NB4 (cell line): ENCODE measurements at places on chromosomes 4 and X.

DNA sequence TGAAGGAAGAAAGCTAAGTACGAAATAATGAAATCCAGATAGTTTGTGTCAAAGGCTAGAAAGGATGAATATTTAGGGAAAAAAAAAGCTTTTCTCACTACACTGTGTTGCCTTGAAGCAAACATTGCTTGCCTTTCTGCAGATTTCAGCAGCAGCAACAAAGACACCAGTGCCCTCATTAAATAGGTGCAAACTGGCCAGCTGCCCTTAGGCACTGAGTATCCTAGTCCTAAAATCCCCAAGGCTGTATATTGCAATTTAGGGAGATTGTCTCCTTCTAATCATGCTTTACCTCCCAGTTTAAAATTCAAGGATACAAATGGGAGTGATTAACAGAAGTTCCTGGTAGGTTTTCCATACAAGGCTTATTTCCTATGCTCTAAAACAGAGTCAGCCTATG, 8.6 kb upstream of the FAT4 start:
- DNase-seq, result no peak

- DNase-seq, result no peak
Measured at GRCh38 chrX:40094900-40095582, 2.7 kb downstream of the BCOR start.

GRCh38 chr4:170011921-170012628, 14.1 kb downstream of the MFAP3L start:
- DNase-seq, result no peak

DNA sequence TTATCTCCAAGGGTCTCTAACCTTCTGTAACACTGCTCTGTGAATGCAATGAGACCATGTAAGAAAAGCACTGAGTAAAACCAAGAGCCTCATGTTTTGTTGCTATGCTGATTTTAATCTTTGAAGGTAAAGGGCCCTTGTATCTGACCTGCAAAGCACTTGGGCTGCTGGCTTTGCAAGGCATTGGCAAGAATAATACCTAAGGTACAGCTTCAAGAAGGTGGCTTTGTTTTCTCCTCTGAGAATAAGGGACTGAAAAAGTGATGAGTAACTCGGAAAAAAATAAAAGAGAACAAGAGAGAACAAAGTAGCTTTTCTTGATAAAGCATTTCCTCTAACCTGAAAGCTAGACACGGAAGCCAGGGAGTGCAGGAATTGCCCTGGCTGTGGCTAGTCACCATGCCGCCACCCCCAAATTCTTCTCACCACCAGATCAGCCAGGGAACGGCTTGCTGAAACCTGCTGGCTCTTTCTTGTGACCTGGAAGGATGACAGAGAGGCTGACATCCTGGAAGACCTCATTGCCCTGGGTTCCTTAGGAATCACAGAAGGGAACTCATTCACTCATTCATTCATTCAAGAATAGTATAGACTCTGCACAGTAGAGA, 41.8 kb upstream of the HS3ST1 start:
- DNase-seq, result no peak

- DNase-seq, result no peak
Measured at GRCh38 chrX:17432158-17432557, 57.2 kb downstream of the NHS start.
